GM12864 (cell line): ENCODE measurements at places on chromosomes 6 and 20.

- DNase-seq: no peak
Observed at GRCh38 chr20:37627060-37627766, 66.6 kb upstream of the CTNNBL1 start.

DNA sequence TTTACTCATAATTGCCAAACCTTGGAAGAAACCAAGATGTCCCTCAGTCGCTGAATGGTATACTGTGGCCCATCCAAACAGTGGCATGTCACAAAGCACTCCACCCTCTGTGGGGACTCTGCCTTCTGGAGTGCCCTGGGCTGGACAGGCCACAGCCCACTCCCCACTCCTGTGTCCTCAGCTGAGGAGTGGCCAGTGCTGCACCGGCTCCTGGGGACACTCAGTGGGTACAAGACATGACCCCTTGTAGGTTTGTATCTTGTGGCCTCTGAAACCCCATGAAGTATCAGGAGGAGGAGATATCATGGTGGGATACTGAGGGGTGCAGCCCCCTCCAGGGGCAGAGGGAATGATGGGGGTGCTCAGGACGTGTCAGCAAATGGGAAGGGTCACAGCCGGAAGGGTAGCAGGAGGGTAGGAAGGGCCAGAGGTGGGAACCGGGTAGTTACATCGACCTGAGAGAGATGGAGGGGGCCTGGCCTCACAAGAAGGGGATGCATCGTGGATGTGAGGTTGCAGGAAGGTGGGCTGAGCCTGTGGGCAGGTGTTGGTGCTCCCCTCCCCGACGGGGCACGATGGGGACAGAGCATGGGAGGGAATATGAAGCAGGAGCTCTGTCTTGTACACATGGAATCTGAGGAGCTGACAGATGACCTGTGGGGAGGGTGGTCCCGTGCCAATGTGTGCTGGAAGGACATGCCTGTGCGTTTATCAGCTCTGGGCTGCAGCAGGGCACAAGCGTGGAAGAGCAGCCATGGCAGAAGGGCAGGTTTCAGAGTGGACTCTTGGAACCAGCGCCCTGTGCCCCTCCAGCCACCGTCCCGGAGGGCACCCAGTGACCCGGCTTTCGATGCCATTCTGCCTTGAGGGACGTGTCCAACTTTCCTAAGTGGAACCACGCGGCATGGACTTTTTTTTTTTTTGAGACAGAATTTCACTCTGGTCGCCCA lies 11.9 kb upstream of the HELZ2 start:
- no peak for DNase-seq

- no peak for DNase-seq
Observed at GRCh38 chr6:89255417-89255816, 38.3 kb upstream of the GABRR1 start.

GRCh38 chr20:45470262-45470931 lies 844 bp downstream of the WFDC2 start:
- DNase-seq: no peak

DNA sequence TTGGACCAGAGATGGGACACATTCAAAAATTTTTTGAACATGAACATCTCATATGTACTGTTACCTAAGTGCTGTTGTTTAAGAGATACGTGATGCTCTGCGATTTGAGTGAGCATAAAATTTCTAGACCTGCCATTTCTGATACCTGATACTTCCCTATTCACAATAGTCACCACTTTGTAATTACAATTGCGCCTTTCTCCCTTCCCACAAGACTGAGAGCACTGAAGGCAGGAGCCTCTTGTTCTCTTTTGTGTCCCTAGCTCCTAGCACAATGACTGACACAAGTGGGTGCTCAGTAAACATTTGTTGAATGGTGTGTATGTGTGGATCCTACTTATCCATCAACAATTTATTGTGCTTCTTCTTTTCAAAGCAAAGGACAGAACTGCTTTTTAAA lies 92.8 kb upstream of the TMEM30A start:
- DNase-seq: no peak

DNA sequence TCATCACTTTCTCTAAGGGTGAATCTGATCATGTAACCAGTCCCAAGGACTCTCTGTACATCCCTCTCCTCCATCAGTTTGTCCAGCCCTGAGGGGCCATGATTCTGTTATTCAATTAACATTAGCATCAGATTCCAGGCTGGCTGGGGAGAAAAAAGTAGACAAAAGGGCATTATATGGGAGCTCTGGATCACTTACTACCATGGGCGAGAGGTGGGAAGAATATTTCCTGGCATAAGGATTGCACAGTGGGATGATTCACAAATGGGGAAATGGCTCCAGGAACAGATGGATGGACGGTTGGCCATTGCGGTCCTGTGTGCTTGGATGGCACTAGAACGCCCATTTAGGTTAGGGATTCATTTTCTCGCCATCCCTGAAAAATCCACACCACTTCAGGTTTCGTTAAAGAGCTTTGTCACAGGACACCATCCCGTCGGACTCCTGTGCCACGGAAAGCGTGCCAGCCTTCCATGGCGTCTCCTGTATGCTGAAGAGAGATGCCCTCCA lies 112.6 kb downstream of the THBS2 start:
- DNase-seq: no peak

GRCh38 chr6:100453701-100454521 lies 10.8 kb downstream of the SIM1 start:
- DNase-seq: no peak

DNA sequence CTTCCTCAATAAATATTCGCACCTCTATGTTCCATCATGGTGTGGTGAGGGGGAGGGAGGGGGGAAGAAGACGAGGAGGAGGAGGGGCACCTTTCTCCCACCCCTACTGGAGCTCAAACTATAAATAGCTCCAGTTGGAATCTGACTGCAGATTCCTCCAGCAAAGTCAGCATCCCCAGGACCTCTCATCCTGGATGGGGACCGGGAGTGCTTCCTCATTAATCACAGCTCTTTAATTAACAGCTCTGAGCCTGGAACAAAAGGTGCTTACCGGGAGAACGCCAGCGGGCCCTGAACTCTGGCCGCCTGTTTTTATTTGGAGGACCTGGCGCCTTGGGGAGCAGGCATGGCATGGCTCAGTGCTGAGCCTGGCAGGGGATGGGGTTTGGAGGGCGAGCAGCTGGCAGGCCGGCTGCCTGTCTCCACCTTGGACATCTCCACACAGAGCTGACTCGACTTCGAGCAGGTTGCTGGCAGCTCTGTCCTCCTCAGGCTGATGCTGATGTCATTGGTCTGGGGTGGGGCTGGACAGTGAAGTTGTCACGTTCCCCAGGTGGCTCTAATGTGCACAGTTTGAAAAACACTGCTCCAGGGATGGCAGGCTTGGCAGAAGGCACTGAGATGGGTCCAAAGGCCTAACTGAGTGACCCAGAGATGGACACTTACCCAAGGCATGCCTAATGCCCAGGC lies 180.4 kb downstream of the DHX35 start:
- DNase-seq: no peak

DNA sequence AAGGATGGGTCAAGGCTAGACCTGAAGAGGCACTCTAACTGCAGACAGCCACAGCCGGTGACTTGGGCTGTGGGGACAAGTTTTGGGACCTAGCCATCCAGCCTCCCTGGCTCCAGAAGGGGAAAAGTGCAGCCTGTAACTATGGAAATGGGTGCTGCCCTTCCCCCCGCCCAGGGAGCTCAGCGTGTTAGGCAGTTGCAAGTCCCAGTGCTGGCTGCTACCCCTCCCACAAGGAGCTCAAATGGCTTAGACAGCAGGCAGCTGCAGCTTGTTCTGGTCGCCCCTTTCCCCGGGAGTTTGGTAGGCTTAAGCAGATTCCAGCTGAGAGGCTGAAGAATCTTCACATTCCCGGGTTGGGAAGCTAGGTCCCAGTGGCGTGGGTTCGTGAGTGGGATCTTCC lies 162.6 kb downstream of the FAM83B start:
- no peak for DNase-seq
